Activated CD4-positive, alpha-beta memory T cell treated with anti-CD3 and anti-CD28 coated beads for 36 hours (primary cell): ENCODE measurements at places on chromosomes 7 and 10. TPM values are rescaled to one million over a fixed set of nuclear protein-coding genes. Genes with fewer than 3 reads are reported as not detected.

DNA sequence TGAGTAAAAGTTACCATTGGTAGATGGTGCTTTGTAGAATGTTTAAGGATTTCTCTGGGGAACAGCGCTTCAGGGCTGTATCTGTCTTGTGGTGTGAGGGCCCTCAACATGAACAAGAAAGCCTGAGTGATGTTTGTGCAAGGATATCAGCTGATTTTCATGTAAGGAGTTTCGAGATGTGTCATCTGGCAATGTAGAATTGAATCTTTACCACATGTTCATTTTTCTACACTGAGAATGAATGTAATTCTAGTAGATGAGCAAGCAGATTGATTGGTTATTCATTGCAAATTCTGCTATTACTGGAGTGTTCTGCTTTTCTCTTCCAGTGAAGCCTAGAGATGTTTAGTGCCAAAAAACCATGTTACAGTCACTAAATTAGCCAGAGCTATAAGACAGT lies 87.7 kb downstream of the ST7 start:
- no peak for DNase-seq

DNA sequence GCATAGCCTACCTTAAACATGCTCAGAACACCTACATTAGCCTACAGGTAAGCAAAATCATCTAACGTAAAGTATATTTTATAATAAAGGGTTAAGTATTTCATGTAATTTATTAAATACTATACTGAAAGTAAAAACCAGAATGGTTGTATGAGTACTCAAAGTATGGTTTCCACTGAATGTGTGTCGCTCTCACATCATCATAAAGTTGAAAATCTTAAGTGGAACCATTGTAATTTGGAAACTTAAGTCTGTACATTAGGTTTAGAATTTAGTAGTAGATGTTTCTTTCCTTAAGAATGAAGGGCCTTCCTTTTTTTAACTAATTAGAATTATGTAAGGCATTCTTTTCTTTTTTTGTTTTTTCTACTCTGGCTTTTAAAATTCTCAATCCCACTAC lies 240.0 kb upstream of the AOAH start:
- DNase-seq, result no peak

The NSUN6 gene
- total RNA-seq, result 12.6 TPM

The C10orf90 gene
- not detected for total RNA-seq

The TMEM229A gene
- total RNA-seq, result not detected

- peak; percentile 47 for DNase-seq
Observed at GRCh38 chr7:130350945-130351790, 6.6 kb downstream of the CPA5 start.

- DNase-seq, result no peak
Observed at GRCh38 chr10:34523017-34523767, 291.9 kb downstream of the PARD3 start.

DNA sequence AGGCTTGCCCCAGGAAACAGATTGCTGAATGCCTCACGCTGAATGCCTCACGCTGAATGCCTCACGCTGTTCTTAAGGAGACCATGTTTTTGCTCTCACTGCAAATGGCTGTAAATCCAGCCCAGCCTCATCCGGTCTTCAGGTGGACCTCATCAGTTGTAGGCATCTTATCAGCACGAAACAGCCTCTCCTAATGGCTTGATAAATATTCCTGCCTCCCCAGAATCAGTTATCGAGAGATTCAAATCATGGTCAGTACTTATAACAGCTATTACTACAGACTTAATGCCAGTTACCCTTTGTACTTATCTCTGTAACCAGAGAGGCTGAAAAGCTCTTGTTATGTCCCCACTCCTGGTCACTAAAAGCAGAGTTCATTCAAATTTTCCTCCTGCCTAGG lies 290.6 kb downstream of the FZD1 start:
- no peak for DNase-seq

- no peak for DNase-seq
Observed at GRCh38 chr10:28940158-28940888, 263.0 kb downstream of the BAMBI start.

- no peak for DNase-seq
Observed at GRCh38 chr10:27719052-27719451, 26.6 kb downstream of the MKX start.

- DNase-seq, result no peak
Observed at GRCh38 chr7:44184206-44184872, 4.9 kb downstream of the GCK start.

The FAM237B gene
- not detected for total RNA-seq

The HEPACAM2 gene
- total RNA-seq, result 0.21 TPM

- DNase-seq, result no peak
Observed at GRCh38 chr7:94222516-94222915, 172.2 kb upstream of the COL1A2 start.

GRCh38 chr10:3532644-3533043 lies 252.4 kb downstream of the KLF6 start:
- no peak for DNase-seq

GRCh38 chr7:139203992-139204391 lies 27.0 kb upstream of the UBN2 start:
- no peak for DNase-seq

GRCh38 chr10:11447586-11447985 lies 163.9 kb downstream of the USP6NL start:
- no peak for DNase-seq

The SDK1 gene
- 0.14 TPM for total RNA-seq

DNA sequence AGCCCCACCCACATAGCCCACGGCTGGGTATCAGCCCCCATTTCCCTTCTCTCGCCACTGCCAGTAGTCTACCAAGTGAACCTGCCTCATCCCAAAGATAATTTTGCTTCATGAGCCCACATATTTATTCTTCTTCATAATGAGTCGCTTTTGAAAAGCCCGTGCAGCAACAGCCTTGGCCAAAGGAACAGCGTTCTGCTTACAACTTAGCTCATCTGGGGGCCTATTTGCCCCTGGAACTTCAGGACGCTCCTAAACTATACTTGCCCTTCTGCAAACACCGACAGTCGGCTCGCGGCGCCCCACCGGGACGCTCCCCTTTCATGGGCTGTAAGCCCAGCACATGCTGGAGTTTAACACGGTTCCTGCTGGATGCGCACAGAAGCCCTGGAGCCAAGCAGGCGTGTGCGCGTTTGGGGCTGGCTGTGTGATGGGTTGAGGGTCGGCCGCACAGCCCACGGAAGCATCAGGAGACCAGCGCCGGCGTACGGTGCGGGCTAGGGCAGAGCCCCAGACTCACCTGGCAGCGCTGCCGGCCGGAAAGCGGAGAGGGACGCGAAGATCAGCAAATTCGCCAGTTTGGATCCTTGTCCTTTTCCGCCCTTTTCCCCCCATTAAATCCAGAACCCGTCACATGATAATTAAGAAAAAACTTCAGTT lies 370 bp downstream of the TMEM60 start:
- DNase-seq, result no peak

- peak; percentile 58 for DNase-seq
Observed at GRCh38 chr7:101094791-101095375, 9.6 kb downstream of the TRIM56 start.

GRCh38 chr10:122555442-122555841 lies 5.1 kb upstream of the DMBT1 start:
- DNase-seq, result no peak

- DNase-seq, result no peak
Observed at GRCh38 chr7:137337902-137338301, 5.6 kb downstream of the PTN start.

GRCh38 chr10:3071405-3072198 lies 4.3 kb downstream of the PFKP start:
- DNase-seq, result peak; percentile 72

DNA sequence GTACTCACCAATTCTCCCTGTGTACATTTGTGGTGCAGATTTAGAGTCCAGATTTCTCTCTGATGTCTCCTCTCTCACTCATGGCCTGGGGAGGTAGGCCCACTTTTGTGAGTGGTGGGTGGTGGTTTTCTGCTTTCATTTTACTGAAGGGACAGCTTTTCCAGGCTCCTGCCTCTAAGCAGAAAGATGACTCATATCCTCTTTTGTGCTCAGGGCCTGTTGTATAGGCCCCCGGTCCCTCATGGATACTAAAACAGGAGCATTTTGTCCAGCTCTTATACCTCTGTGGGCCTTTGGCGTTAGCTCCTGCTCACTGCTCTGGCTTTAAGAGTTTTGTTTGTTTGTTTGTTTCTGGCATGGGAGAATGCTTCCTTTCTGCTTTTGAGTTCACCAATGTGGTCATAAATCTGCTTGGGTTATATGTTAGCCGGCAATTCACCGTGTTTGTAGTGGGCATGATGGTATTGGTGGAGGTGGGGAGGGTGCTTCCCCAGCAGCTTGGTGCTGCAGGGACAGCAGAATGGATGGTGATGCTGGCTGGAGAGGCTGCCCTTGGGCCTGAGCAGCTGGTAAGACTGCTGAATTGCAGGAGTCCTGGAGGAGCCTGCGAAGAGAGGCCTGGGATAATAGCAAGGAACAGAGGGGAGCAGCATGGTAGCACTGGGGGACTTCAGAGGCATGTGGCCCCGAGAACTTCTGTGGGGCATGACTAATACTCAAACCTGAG lies 468.7 kb downstream of the RPS24 start:
- no peak for DNase-seq

The ERVW-1 gene
- not detected for total RNA-seq

DNA sequence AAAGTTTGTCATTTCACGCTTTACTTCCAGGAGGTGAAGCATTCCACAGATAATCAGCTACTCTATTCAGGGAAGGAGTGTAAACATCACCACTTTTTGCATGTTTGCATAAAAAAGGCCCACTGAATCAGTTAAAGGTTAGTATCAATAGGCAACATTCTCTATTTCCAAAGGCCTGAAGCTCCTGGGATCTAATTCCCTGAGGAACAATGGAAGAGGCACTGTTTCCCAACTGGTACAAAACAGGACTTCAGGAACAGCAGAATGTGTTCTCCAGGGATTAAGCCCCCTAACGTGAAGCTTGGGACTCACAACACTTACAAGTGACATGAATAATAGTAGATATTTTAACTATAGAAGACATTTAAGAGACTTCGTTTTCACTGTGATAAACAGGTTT lies 6.1 kb downstream of the LRRN3 start:
- DNase-seq, result no peak

DNA sequence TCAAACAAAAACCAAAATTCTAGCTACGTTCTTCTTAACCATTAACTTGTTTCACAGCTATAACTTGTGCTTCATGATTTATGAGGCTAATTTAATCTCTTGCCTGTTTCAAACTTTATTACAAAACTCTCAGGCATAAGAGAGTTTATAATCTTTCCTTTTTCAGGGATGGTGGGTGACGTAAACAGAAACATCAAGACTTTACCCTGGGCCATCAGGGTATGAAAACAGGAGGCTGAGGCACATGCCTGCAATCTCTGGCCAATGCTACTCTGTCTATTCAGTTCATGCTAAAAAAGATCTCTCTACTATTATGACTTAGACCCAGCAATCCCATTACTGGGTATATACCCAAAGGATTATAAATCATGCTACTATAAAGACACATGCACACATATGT lies 55.9 kb upstream of the VWC2 start:
- no peak for DNase-seq

- no peak for DNase-seq
Observed at GRCh38 chr7:91046322-91047089, 217.7 kb upstream of the FZD1 start.

- DNase-seq, result peak; percentile 60
Observed at GRCh38 chr10:5666008-5666840, at the start of gene ASB13. ASB13 (minus strand) TSS chr10:5666595; CDS start chr10:5666551, 44 bp downstream.

- no peak for DNase-seq
Observed at GRCh38 chr7:1702652-1703051, 32.6 kb downstream of the ELFN1 start.

The NPY4R2 gene
- not detected for total RNA-seq

DNA sequence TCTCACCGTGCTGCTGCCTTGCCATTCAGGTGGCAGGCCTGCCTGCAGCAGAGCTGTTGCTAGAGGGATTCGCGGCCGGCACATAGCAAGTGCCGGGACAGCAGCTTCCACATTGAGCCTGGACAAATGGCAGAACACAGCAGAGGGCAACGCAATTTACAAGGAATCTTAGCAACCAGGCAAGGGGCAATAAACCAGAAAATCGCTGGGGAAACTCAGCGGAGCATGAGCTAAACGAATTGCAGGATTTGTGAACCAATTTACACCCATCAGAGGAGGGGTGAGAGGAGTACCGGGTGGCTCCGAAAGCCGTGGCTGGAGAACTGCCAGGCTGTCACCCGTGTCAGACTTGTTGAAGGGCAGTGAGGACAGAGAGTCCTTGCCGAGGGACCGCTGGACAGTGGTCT lies 58.6 kb upstream of the LOXL4 start:
- no peak for DNase-seq

DNA sequence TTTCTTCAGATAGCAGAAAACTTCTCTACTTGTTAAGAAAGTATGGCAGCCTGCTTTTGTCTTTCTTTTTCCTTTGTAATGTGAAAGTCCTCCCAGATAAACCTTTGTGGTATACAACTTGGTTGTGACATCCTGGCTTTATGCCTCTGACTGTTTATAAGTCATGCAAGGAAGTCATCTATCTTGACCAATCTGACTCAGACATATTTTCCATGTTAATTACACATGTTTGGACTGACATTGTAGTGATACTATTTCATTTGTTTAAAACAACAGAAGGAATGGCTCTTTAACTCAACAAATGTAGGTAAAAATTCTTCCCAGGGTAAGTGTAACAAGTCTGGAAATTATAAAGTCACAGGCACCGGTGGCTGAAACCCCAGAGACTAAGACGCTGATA lies 341.6 kb upstream of the MEOX2 start:
- no peak for DNase-seq

DNA sequence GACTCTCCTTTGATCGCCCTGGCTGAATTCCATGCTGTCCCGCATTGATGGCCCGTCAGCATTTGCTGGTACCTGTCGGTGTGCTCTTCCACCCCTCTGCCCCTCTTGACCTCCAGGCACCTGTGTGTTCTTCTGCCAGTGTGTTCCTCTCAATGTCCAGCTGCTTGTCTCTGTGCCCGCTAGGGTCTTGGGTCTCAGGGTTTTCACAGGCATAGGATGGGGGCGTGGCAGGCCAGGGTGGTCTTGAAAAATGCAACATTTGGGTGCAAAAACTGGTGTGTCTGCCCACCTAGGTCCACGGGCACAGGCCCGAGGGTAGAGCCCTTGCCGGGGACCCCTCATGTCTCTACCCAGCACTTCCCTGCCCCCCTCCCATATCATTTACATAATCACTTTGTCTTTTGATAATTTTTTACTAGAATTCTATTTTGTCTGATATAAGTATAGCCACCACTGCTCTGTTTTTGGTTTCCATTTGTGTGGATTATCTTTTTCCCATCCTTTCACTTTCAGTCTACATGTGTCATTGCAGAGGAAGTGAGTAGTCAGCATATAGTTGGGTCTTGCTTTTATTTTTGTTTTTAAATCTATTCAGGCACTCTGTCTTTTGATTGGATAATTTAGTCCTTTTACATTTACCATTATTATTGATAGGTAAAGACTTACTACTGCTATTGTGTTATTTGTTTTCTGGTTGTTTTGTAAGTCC lies 46.6 kb upstream of the ADRA2A start:
- DNase-seq, result no peak

DNA sequence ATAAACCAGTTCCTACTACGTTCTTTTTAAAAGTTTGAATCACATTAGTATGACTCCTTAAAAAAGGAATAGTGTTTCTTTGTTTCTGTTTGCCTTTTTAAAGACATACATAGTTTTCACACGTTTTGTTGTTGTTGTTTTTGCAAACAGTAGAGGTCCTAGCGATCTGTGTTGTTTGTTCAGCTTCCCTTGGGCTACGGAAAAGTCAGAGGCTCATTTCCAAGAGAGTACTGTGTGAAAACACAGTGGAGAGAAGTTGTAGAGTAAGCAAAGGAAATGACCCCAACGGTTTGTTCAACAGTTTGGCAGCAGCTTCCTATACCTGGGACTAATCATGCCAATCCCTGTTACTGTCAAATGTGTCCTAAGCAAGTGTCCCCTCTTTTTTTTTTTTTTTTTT lies 87.1 kb upstream of the STEAP1 start:
- DNase-seq, result no peak
